ENCODE measurements at places on chromosomes 6 and 20.
A peak's percentile ranks its signal among the peaks of the same experiment; 100 is the strongest.

- DNase-seq: no peak
These were observed 3.2 kb downstream of the SLC29A1 start for GRCh38 chr6:44226368-44227147.

DNA sequence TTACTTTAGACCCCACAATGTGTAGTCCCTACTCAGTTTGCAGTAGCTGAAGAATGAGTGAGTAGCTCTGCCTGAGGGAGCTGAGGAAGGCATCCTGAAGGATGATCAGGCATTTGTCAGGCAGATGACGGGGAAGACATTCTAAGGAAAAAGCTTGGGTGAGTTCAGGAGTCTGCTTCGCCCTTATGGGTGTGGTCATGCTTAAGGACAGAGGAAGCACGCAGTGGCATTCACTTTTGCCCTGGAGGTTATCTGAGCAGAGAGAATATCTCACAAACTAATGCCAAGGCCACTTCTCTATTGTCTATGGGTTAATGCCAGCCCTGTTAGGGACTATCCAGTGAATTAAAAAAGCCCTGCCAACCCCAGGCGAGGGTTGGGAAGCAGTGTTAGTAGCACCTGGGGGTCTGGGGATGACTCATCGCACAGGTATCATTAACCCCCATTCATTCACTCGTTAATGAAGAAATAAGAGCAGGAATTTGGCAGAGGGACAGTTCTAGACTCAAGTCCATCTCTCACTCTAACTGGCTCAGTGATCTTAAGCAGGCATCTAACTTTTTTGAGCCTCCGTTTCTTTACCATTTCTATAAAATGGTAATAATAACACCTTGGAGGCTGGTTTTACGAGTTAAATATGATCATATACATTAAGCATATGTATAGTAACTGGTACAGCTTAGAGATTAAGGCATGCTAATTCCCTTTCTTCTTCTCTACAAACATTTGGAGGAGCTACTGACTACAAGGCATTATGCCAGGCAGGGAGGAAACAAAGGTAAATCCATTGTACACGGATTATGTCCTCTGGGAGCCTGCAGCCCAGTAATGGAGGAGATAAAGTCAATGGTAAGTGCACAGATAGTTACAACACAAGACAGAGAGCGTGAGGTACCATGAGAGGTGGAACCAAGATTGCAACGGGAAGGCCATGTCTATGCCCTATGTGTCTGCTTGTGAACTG lies 93.2 kb upstream of the AKIRIN2 start:
- no peak for DNase-seq

GRCh38 chr20:6007094-6007528 lies 46.7 kb downstream of the LRRN4 start:
- DNase-seq: no peak

DNA sequence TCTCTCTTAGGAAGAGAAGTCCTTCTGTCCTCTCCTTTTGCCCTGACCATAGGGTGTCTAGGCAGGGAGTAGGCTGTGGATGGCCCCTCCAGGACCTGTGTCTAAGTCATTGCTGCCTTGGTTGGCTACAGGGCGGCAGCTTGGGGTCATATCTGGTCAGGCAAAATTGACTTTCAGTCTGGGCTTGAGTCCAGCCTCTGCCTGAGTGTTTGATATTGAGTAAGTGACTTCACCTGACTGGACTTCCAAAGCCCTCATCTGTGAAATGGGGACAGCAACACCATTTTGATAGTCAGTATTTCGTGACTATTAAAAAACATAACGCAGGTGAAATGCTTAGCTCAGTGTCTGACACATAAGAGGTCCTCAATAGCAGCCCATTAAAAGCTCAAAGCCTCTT lies 4.6 kb downstream of the TGM3 start:
- no peak for DNase-seq

DNA sequence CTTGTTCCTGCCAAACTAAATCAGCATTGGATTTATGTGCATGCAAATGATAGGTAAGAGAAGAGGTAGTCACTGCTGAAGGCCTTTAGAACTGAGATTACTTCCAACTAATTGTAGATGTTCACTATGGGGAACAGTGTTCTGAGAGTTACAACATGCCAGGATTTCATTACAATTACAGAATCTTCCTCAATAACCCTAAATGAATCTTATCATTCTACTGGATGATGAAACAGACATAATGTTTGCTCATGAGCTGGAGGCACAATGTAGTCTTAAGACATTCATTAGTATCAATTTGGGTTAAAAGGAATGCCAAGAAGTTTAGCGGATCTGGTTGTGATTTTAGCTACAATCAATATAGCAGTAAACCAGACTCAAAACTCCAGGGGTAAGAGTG lies 248.9 kb upstream of the THEMIS start:
- DNase-seq: no peak

GRCh38 chr20:38159957-38160756 lies 4.9 kb downstream of the TGM2 start:
- no peak for DNase-seq

- no peak for DNase-seq
These were observed 106.4 kb upstream of the SGK1 start for GRCh38 chr6:134424165-134424797.

GRCh38 chr20:56395166-56395565 lies 2.7 kb downstream of the CSTF1 start:
- no peak for DNase-seq

- no peak for DNase-seq
These were observed 198.6 kb upstream of the THBS2 start for GRCh38 chr6:169452117-169452868.

- no peak for DNase-seq
These were observed 8.7 kb downstream of the APMAP start for GRCh38 chr20:24983896-24984295.

- no peak for DNase-seq
These were observed 636 bp downstream of the ELOVL2 start for GRCh38 chr6:11043378-11043960.

DNA sequence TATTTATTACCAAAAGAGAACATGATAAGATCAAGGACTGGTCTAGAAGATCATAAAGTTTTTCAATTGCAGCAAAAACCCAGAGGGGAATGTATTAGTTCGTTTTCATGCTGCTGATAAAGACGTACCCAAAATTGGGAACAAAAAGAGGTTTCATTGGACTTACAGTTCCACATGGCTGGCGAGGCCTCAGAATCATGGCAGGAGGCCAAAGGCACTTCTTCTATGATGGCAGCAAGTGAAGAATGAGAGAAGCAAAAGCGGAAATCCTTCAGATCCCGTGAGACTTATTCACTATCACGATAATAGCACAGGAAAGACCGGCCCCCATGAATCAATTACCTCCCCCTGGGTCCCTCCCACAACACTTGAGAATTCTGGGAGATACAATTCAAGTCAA lies 57.7 kb upstream of the HIVEP2 start:
- no peak for DNase-seq

- no peak for DNase-seq
These were observed 65.5 kb upstream of the NFATC2 start for GRCh38 chr20:51608061-51608460.

- no peak for DNase-seq
These were observed 158.1 kb upstream of the B3GAT2 start for GRCh38 chr6:71114986-71115385.

GRCh38 chr6:87364602-87365252 lies 20.1 kb downstream of the C6orf163 start:
- no peak for DNase-seq

DNA sequence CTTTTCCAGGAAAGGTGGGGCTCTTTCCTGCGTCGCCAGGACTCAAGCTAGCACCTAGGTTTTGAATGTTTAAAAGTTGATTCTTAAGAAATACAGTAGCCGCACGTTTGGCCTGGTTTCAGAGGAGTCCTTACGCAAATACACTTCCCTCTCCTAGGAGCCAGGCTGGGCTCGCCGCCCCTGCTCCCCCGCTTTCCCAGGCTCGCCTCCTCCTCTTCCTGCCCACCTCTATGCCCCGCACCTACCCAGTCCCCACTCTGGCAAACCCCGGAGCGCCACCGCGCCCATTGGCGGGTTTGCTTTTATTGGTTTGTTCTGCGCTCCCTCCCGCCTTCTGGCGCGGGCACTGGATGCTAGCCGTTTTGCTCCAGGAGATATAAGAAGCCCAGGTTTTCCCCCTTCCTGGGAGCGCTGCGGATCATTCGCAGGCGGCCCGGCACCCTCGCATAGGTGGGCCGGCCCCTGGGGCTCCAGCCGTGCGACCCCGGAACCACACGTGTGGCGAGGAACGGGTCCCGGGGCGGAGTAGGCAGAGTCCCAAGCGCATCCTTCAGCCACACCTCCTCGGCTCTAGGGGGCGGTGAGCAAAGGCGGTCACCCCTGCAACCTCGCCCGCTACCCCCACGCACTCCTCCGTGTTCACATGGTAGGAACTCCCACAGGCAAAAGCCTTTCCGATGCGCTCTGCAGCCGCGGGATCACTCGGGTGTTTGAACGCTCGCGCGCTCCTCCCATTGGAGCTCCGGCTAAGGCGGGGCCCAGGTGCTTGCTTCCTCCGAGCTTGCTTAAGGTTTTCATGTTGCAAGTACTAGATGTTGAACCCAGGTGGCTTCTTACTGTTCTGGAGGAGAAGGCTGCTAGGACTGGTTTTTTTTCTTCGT lies 119.0 kb downstream of the RTN4IP1 start:
- DNase-seq: peak; percentile 90

- DNase-seq: no peak
These were observed 54.3 kb downstream of the NUS1 start for GRCh38 chr6:117729613-117730012.

DNA sequence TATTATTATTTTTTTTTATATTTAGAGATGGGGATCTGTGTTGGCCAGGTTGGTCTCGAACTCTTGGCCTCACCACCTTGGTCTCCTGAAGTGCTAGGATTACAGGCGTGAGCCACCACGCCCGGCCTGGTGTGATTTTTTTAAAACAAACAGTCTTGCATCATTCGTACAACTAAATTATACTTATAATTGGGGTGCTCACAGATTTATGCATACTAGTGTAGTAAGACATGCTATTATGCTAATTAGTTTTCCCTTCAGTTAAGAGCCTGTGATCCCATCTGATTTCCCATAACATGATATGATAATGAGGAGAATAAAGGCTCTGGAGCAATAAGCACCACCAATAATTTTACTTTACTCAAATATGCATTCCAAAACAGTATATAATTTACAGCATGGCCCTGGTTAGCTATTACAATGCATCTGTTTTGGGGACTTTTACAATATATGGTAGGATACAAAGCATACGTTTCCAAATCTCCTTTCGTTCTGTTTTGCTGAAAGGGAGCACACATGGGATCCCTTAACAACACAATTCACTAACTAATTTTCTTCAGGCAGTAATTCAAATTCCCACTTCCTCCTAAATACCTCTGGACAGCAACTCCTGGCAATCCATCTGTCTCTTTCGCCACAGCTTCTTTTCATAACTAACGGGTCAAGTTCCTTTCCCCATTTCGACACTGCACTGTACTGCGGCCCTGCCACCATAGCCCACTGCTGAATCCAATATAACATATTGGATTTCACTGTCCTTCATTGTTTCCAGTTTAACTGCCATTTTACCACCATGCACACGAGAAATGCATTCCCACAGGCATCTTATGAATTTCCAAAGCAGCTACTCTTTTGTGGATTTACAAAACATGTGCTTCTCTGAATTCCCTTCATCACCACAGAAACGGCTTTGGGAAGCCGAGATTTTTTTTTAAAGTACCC lies 1.7 kb downstream of the NUDT3 start:
- DNase-seq: no peak

GRCh38 chr20:58377766-58378401 lies 11.1 kb upstream of the VAPB start:
- no peak for DNase-seq

GRCh38 chr6:45783716-45784115 lies 231.9 kb downstream of the CLIC5 start:
- DNase-seq: no peak

DNA sequence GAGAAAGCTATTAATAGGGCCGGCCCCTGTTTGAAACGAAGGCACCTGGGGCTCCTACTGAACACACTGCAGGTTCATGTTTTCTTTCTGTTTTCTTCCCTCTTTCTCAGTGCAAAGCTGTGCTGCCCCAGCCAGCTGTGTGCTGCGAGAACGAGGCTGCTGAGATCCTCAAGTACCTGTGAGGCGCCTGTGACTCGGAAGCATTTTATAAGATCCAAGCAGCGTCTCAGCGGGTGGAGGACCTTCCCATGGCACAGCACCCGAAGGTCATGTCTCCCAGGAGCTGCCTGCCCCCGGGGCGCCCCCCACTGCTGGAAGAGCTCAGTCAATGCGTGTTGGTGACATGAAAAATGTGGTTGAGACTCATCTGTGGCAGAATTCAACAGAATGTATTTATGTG lies 66.3 kb downstream of the SMOC2 start:
- no peak for DNase-seq

GRCh38 chr20:8788831-8789230 lies 280.1 kb upstream of the PLCB4 start:
- DNase-seq: no peak

GRCh38 chr6:116291701-116292396 lies 12.1 kb upstream of the TSPYL1 start:
- no peak for DNase-seq

DNA sequence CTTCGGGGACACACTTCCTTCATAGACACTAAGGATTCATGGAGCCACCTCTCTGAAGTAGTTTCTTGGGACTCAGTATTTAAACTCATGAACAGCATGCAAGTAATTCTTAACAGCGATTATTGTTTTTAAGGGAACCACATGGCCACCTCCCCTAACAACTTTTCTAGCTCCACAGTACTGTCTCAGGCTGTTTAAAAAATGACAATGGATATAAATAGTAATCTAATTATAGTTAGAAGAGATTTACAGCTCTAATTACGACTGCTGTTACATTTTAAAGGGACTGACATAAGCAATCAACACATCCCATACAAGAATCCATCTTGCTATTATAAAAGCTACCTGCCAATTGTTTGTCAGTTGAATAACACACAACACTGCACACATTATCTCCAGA lies 72.1 kb upstream of the HDGFL1 start:
- DNase-seq: no peak

GRCh38 chr6:148448369-148449012 lies 105.9 kb downstream of the SASH1 start:
- no peak for DNase-seq

- DNase-seq: no peak
These were observed 13.6 kb downstream of the NHSL1 start for GRCh38 chr6:138485586-138486248.

DNA sequence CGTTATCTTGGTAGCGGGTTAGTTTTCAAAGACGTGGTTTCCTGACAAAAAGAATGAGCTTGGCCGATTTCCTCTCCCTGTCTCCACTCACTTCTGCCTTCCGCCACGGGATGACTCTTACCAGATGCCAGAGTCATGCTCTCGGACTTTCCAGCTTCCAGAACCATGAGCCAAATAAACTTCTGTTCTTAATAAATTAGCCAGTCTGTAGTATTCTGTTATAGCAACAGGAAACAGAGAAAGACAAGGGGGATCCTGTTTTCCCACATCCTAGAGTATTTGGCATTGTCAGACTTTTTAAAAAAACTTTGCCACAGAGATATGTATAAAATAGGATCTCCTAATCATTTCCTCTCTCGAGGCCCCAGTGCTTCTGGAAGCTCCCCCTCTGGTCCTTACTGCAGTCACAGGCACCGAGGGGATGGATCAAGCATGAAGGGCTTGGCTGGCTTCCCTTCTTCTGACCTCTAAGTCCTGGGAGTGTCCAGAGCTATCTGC lies 84.9 kb upstream of the NAA20 start:
- DNase-seq: no peak

- DNase-seq: peak; percentile 37
These were observed 41.2 kb downstream of the PLCG1 start for GRCh38 chr20:41178495-41178894.

- peak; percentile 68 for DNase-seq
These were observed 1.3 kb downstream of the SLA2 start for GRCh38 chr20:36644706-36645095.

- DNase-seq: no peak
These were observed 96.4 kb upstream of the MRPS10 start for GRCh38 chr6:42313941-42314570.

GRCh38 chr6:42808492-42809483 lies 26.9 kb downstream of the BICRAL start:
- DNase-seq: no peak

Measured in activated CD8-positive, alpha-beta memory T cell treated with anti-CD3 and anti-CD28 coated beads, Interleukin-2, amount 10 ng/mL, durations not matched to agents 7 days and 5 days (primary cell).